ENCODE measurements at places on chromosomes 2 and 18.

- peak; percentile 91 for DNase-seq
These were observed 122.4 kb downstream of the SETBP1 start for GRCh38 chr18:44803019-44803650.

DNA sequence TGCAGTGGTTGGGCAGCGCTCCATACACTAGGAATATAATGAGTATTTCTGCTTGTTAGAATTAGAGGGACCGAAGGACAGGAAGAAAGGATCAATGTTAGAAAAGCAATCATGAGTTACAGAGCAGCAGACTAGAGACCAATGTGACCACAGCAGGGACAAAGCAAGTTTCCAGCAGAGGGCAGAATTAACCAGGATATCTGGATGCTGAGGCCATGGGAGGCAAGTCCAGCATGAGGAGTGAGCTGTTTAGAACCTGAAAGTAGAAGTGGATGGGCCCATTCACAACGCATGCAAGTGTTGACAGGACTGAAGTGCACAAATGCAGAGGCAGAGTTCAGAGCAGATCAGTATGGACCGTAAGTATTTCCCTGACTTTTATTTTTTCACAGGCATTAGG lies 910.4 kb upstream of the GYPC start:
- DNase-seq: no peak

DNA sequence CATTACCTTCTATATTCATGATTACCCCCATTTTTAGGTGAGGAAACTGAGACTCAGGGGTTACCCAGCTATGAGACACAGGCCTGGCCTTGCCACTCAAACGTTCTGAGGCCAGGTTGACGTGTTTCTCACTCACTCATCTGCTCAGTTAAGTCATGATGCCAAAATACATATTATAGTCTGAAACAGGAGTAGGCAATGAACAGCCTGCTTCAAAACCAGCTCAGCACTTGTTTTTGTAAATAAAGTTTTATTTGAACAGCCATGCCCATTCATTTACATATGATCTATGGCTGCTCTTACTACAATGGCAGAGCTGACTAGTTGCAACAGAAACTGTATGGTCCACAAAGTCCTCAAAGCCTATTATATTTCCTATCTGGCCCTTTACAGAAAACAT lies 74.1 kb upstream of the SMAD2 start:
- no peak for DNase-seq

- peak; percentile 22 for DNase-seq
These were observed 60.0 kb upstream of the SPTBN1 start for GRCh38 chr2:54396107-54396506.

DNA sequence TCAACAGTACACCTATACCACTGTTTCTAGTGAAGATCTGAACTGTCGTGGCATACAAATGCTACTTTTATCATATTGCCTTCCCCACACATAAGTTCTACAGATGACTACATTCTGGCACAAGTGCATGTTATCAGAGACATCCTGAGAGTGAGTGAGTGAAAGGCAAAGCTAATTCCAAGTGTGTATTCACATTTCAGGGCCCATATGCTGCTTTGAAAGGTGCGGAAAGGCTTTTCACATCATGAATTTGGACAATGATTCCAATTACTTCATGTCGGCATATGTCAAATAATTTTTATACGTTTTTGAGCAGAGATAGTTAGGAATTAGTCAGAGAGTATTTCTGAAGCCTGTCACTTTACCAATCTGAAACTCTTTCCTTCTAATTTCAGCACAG lies 101.7 kb downstream of the GAREM1 start:
- no peak for DNase-seq

GRCh38 chr2:60267122-60267521 lies 286.3 kb downstream of the BCL11A start:
- no peak for DNase-seq

DNA sequence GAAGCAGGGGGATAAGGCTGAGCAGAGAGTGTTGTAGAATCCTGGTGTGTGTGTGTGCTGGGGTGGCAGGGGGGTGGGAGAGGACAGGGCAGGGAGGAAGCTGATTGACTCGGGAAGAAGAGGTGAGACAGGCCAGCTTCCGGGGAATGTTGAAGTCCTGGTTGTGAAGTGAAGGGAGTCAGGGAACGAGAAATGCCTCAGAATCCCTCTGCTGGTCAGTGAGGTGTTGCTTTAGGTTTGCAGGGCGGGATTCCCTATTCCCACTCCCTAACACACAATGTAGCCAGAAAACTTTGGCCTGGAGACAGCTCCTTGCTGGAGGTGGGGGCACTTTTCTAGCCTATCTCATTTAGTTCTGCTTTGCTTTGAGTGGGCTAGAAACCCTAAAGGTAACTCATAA lies 265.1 kb downstream of the HAUS1 start:
- no peak for DNase-seq
